ENCODE measurements at places on chromosomes 1 and 21.

DNA sequence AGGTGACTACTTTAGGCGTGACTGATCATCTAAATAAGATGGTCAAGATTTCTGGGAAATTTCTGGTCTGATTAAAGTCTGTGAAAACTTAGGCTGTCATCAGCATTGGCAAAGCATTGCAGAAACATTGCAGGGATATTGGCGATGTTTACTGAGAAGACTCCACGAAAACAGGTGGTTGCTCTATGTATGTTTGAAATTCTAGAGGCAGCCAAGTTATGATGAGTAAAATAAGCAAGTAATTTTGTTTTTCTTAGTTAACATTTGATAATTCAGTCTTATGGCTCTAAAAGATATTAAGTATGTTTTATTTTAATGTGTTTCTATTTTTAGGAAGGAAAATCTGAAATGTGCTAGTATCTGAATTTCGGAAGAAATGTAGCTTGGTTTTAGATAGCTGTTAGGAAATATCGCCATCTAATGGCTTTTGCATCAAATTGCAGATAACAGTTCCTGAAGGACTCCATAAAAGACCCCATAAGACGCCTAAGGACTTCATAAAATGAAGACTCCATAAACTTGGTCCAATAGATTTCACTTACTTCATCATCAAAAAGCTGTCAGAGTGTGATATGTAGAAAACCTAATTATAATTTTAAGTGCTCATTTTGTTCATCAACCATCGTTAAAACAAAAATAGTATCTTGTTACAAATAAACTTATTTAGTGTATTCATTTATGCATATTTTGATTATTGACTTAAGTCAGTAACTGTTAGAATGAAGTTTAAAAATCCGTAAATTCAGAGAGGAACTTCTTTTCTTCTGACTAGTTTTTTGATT is 344.6 kb downstream of the RYR2 start:
- no peak for DNase-seq

DNA sequence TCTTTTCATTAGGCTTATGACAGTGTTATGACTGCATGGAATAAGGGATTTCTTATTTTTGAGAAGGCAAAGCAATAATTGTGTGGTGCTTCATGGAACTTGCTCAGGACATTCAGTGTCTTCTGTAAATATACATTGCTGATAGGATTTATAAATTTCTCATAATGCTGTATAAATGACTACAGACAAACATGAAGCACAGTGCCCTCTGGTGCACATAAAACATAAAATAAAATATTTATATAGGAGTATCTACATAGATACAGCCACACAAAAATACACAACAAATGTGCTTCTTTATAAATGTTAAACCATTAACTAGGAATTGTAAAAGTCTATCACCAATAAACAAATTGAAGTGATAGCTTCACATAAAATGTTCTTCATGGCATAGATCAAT is 24.1 kb downstream of the BRINP3 start:
- no peak for DNase-seq

- DNase-seq, result no peak
These were observed 22.7 kb upstream of the MAN1C1 start for GRCh38 chr1:25593861-25594260.

- DNase-seq, result no peak
These were observed 204.9 kb upstream of the CACYBP start for GRCh38 chr1:174794861-174795260.

DNA sequence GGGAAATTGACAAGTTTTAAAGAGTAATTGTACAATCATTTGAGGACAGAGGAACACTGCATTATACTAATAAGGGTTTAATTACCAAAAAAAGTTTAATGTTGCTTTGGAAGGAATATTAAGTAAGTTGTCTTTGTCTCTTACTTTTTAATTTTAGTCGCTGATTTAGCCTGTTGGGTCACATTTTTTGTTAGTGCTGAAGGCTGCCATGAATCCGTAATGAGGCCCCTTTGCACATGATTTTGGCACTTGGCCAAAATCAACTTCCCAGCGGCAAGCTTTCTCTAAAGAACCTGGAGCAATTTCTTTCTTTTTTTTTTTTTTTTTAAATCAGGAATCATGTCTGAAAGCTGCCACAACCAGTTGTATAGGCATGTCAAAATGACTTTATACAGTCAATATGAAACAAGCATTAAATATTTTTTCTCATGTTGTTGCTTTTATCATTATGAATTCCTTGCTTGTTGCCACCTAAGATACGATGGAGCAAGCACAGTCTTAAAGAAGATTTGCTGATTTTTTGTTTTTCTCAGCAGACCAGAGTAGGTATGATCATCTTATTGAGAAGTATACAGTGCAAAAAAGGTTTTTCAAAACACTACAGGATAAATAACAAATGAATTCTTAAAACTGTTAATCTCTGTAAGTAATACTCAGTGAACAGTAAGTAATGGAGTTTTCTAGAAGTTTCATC is 690.4 kb downstream of the USP25 start:
- no peak for DNase-seq

DNA sequence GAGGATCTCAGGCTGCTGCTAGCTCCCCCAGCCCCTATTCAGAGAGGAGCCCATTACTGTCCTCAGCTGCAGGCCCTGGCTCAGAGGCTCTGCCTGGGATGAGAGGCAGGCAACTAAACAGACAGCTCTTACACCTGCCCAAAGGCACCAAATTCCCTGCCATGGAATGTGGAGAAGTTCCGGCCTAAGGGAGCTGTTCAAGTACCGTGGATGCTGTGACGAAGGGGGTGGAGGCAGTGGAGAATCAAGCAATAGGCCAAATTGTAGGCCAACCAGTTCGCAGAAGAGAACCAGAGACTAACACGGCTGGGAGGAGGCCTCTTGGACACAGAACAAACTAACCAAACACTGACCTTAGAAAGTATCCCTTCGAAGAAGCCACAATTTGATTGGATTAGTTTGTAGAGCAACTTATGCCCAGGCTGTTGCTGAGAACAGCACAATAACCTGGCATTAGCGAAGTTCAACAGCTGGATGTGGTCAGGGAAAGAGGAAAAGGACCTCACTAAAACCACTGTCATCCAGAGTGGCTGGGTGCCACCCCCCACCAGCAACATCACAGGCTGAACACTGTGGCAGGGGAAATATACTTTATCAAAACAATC is 3.6 kb downstream of the C1orf174 start:
- no peak for DNase-seq

GRCh38 chr1:202164271-202165037 is 4.1 kb upstream of the PTPN7 start:
- DNase-seq, result no peak

DNA sequence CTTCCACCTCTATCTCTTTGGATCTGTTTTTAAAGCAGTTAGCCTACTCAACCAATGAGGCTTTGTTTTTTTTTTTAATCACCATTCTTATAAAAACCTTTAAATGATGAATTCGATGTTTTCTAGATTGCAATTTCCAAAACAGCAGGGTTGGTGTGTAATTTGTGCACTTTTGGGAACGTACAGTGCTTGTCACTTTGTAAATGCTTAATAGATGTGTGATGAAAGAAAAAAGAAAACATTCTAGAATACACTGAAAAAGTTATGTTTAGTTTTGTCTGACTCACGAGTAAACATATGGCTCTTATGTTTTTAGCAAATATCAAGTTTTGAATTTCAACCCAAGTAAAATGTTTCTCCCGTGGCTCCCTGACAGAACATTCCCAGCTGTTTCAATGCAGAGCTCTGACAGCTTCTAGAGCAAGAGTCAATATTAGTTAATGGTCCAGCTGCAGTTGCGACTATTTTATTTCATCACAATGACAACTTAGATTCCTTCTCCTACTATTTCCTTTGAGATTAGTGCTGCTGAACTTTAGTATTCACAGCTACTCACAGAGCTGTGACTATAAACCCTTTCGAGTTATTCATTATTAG is 362.5 kb upstream of the ADAMTS5 start:
- DNase-seq, result no peak

DNA sequence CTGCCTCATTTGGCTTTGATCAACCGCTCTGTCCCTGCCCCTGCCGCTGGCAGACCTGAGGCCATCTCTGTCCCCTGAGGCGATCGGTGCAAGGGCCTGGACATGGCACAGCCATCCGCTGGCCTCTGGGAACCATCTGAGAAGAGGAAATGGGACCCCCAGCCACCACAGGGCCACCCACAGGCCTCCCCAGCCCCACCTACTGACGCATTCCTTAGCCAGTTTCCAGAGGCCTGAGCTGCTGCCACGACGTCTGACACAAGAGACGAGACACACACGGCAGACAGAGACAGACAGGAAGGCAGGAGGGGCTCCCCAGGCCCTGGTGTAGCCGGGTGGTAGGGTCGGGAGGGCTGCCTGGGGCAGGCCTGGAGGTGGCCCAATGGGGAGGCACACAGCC is 37.3 kb upstream of the EDN2 start:
- DNase-seq, result no peak

DNA sequence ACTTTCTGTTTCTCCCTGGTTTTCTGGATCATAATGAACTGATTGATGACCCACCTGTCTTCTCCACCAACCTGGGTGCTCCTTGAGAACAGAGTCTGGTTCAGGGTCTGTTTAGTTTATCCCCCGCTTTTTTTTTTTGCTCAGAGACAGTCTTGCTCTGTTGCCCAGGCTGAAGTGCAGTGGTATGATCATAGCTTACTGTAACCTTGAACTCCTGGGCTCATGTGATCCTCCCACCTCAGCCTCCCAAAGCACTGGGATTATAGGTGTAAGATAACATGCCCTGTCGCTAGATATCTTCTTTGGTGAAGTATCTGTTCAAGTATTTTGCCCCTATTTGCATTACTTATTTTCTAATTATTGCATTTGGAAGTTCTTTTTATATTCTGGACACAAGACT is 30.2 kb upstream of the CITED4 start:
- DNase-seq, result no peak

DNA sequence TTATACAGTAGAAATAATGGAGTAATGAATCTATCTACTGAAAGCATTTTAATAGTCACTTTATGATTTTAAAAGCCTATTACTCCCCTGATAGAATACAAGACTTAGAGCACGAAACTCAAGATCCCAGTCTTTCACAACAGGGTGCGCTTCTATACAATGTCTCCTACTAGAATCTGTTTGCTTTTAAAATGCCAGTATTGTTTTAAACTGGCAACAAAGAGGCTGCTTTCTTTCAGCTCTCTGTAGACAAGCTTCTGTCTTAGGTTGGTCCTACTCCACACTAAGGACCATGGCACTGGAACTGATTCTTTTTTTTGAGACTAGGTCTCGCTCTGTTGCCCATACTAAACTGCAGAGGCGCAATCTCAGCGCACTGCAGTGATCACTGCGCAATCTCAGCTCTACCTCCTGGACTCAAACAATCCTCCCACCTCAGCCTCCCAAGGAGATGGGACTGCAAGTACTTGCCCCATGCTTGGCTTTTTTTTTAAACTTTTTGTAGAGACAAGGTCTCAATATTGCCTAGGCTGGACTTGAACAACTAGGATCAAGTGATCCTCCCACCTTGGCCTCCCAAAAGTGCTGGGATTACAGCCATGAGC is 4.8 kb downstream of the DCAF8 start:
- no peak for DNase-seq

DNA sequence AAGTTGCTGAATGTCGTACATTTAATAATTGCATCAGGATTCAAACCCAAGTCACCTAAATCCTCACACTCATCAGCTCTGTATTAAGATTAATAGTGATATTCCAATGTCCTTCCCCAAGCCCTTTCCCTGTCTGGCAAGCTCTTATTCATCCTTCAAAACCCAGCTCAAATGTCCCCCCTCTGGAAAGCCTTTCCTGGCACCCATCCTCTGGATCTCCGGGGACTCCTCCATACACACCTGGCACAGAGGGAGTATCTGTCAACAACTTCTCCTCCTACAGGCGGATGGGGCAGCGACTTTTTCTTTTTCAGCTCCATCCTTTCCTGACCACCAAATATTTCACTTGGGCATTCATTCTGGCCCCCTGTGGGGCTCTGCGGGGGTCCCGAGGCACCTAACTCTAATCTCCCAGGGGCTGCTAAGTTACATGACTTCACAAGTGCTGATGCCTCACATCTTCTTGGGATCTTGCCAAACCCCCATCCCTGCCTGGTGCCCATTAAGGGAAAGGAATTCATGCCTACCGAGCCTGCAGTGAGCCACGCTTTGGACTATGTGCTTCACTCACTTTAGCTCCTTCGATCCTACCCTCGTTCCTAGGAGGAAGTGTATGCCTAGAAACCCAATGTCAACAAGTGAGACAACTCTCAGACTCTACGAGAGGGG is 15.2 kb downstream of the TINAGL1 start:
- DNase-seq, result no peak

GRCh38 chr1:86030180-86030579 is 126.4 kb downstream of the COL24A1 start:
- DNase-seq, result no peak

- DNase-seq, result no peak
These were observed 457.0 kb downstream of the USP25 start for GRCh38 chr21:16186742-16187141.

DNA sequence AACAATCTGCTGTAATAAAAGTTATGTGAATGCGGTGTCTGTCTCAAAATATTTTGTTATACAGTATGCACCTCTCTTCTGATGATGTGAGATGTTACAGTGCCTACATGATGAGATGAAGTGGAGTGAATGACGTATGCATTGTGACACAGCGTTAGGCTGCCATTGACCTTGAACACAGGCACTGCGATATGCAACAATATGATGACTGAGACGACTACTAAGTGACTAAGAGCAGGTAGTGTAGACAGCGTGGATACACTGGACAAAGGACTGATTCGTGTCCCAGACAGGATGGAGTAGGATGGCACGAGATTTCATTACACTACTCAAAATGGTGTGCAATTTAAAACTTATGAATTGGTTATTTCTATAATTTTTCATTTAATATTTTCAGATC is 8.4 kb downstream of the SGIP1 start:
- no peak for DNase-seq

GRCh38 chr1:86068841-86069756 is 87.5 kb downstream of the COL24A1 start:
- DNase-seq, result no peak

DNA sequence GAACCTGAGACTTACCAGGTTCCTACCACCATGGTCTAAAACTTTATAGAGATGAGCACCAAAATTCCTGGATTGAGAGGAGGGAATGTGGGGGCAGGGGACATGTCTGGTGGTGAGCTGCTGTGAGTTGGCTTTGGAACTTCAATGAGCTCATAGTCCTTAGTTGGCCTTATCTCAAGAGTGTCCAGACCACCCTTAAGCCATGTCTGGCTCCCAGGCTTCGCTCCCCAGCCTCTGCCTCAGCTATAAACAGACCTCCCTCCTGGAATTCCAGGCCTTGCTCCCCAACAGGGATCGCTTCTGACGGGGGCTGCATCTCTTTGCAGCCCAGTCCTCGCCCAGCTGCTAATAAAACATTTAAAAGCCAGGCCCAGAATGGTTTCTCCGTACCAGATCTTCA is 19.5 kb downstream of the ATF3 start:
- no peak for DNase-seq

GRCh38 chr21:23152130-23152529 is 2153.9 kb downstream of the NCAM2 start:
- no peak for DNase-seq

DNA sequence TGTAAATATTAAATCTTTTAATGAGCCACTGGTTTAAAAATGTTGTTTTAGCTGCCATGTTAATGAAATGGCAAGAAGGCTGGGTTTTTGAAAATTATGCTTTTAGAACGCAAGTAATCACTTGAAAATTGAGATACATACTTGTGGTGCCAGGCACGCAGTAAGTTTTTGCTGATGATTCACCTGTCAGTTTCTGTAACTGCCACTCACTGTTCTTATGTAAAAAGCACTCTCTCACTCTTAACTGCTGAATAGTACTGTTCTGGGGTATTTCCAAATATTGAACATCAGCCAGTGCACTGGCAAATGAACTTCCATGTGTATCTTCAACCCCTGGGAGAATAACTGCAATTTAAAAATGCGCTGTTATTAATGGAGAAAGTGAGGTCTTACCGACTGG is 17.9 kb downstream of the LGALS8 start:
- DNase-seq, result no peak

GRCh38 chr1:175725684-175726083 is 17.7 kb downstream of the TNR start:
- no peak for DNase-seq

All from GM04504 (cell line).